Heart left ventricle (tissue), 16 donors: ENCODE measurements at places on chromosomes 1 and 21. TPM values are rescaled to one million over a fixed set of nuclear protein-coding genes. Genes with fewer than 3 reads are reported as not detected.

SOAT1 gene
- total RNA-seq: 7.5 TPM

REN gene
- not detected for total RNA-seq

CFH gene
- total RNA-seq: 39.2 TPM

WNT4 gene
- not detected for total RNA-seq

PGLYRP4 gene
- total RNA-seq: not detected

IL12RB2 gene
- total RNA-seq: 0.25 TPM

UBE2U gene
- total RNA-seq: not detected

ANGPTL3 gene
- not detected for total RNA-seq

TEDDM1 gene
- not detected for total RNA-seq

PRAMEF18 gene
- not detected for total RNA-seq

DNA sequence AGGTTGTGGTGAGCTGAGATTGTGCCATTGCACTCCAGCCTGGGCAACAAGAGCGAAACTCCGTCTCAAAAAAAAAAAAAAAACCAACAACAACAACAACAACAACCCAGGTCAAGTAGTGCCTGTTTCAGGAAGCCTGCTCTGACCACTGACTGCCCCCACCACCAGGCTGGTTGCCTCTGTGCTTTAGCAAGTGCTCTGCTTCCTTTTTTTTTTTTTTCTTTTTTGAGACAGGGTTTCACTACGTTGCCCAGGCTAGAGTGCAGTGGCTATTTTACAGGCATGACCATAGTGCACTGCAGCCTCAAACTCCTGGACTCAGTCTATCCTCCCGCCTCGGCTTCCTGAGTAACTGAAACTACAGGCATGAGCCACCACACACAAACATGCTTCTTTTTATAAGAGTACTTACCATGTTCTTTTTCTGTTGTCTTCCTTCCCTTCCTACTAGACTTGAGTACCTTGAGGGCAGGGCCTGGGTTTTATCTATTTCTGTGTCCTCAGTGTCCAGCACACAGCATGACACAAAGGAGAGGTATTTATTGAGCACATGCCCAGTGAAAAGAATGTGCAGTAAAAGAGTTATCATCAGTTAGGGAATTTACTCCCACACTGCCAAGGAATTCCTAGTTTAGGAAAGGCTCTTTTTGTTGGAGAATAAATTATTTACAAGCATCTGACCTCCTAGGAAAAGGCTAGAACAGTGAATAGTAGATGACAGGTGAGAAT lies 9.9 kb upstream of the COA7 start:
- no peak for DNase-seq

GRCh38 chr1:76153841-76154205 lies 79.3 kb downstream of the ST6GALNAC3 start:
- no peak for DNase-seq

DNA sequence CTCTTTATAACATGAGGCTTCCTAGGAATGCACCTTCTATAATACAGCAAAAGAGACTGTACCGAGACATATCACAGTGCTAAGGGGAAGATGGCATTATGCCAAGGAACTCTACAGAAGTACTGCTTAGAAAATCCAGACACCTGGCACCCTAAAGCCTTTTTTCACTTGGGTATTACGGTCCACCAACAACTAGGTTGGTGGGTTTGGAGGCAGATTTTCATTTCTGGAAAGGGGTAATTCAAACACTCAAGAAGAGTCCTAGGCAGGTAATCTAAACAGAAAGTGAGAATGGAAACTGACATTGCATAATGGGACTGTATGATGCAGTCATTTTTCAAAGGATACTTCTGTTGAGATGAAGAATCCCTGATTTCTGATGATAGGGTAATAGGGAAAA lies 19.6 kb downstream of the SCMH1 start:
- DNase-seq: no peak

DNA sequence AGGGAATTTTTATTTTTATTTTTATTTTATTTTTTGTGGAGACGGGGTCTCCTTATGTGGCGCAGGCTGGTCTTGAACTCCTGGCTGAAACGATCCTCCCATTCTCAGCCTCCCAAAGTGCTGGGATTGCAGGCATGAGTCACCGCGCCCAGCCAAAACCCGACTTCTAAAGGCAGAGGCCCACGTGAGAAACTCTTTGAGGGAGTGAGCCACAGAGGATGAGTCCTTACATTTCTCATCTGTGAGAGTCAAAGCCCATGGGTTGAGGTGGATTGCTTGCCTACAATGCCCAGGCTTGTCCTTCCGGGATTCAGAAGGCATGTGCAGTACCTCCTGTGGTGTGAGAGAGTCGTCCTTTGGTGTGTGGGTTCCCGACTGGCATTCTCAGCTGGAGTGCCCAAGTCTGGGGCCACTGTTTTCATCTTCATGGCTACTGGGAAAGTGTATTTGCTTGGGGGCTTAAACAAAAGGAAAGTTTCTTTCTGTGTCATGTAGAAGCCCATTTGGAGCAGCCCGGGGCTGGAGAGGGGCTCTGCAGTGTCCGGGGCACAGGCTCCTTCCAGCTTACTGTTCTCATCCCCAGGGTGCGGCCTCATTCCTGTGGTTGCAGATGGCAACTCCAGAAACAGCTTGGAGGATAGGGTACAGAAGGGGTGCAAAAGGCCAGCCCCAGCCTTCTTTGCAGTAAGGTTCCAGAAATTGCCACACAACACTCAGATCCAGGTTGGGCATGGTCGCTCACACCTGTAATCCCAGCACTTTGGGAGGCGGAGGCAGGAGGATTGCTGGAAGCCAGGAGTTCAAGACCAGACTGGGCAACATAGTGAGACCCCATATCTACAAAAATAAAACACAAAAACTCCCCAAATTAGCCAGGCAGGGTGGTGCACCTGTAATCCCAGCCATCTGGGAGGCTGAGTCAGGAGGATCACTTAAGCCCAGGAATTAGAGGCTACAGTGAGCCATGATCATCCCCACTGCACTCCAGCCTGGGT lies 29.4 kb upstream of the CSF3R start:
- no peak for DNase-seq

- no peak for DNase-seq
Observed at GRCh38 chr1:233664804-233665574, 51.1 kb downstream of the KCNK1 start.

GRCh38 chr1:94335950-94336349 lies 82.2 kb upstream of the ABCD3 start:
- peak; percentile 79 for DNase-seq

DNA sequence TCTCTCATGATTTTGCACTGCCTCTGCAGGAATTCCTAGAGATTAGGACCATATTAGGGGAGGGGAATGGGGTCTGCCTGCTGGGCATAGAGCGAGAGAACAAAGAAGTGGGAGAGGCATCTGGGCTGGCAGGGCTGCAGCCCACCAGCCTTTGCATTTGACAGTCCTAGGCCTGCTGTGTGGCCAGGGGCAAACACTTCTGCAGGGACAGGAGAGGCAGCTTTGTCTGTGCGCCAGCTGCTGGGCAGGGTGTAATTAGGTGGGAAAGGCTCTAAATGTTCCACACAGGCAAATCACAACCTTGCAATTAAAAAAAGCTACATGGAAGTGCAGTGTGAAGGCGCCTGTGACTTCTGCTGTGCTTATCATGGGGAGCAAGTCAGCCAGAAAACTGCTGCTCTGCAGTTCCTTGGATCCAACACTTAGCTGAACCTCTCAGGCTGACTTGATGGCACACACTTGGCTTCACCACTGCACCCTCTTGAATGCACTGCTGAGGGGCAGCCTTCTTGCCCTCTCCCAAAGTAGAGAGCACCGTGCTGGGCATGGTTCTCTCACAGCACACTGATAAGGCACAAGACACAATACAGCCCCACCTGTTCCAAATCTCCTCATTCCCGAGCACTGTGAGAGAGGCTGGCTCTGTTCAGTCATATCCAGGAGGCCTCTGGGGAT lies 73.6 kb upstream of the TLR5 start:
- no peak for DNase-seq

GRCh38 chr1:204361781-204362180 lies 2.1 kb upstream of the PLEKHA6 start:
- DNase-seq: no peak

DNA sequence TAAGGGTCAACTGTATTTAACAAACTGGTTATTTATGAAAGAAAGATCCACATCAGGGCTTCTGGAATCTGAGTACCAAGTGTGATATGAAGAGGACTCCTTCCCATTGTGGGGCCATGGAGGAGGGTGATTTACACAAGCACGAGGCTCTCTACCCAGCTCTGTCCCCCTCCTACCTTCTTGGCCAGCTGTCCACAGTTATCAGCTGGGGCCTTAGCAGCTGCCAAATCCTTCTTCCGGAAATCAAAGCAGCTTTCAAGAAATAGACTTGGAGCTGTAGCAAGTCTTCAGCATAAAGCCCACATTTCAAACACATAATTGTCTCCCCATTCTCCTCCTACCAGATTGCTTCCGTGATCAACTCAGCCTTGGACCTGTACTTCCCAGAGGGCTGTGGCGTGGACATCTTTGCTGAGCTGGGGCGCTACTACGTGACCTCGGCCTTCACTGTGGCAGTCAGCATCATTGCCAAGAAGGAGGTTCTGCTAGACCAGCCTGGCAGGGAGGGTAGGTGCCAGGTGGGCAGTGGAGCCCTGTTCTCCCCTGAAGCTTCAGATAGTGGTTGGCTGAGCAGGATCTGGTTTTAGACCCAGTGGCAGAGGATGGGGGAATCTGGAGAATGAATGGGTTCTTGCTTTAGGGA lies 15.5 kb downstream of the AZIN2 start:
- no peak for DNase-seq

DNA sequence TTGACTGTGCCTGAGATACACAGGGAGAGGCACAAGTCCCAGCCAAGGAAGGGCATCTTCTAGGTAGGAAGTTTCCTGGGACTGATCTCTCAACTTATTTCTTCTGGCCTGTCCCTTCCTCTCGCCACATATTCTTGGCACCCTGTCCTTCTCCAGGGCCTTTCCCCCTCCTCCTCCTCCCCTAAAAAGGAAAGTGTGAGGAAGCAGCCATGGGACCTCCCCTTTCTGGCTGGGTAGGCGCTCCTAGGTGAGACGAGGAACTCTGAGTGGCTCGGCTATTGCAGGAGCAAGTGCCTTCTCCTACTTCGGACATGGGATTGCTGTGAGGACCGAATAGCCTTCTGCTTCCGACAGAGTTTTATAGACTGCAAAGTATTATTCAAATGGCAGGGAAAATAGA lies 15.5 kb upstream of the MTARC2 start:
- peak; percentile 44 for DNase-seq

DNA sequence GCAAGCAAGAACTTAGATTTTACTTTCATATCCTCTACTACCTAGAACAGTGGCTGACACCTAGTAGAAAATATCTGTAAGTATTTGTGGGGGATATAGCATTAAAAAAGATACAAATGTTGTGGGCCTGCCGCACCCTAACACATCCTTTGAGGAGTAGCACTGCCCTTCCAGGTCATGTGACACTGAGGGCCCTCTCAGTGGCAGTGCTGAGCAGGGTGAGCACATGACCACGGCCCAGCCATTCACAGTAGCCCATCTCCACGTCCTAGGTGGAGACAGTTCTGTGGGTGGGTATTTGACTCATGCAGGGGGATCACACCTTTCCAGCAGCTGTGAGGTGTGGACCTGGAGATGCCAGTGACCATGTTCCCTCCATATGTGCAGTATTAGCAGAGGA lies 108.9 kb downstream of the OMA1 start:
- no peak for DNase-seq

GRCh38 chr1:110787328-110788071 lies 85.4 kb upstream of the CD53 start:
- no peak for DNase-seq

- no peak for DNase-seq
Observed at GRCh38 chr1:33930346-33931110, 66.6 kb downstream of the HMGB4 start.

DNA sequence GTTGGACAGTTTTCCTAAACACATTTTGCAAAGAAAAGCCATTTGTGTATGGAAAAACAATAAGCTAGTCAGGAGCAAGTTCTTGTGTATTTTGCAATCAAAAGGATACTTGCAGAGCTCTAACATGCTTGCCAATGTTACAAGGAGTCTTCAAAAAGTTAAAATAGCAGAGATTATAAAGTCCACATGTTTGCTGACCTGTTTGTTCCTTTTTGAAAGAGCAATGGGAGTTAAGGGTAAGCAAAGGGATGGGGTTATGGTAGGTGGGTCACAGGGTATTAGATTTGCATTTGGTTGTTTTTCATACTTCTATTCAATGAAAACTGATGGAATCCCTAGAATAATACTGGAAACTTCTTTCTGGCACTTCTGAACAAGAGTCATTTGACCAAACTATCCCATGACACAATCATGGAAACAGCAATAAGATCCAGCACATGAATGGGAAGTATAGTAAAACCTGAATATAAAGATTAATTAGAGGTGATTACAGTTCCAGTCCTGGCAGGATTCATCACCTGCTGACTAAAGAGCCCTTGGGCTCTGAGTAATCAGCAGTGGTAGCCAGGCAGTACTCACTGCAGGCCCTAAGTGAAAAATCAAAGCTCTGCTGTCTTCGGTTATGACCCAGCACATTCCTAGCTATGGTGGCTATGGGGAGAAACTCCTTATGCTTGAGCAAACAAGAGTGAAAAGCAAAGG lies 27.1 kb upstream of the ZC3H11B start:
- no peak for DNase-seq

GRCh38 chr1:203207751-203208150 lies 21.2 kb upstream of the CHI3L1 start:
- DNase-seq: no peak

DNA sequence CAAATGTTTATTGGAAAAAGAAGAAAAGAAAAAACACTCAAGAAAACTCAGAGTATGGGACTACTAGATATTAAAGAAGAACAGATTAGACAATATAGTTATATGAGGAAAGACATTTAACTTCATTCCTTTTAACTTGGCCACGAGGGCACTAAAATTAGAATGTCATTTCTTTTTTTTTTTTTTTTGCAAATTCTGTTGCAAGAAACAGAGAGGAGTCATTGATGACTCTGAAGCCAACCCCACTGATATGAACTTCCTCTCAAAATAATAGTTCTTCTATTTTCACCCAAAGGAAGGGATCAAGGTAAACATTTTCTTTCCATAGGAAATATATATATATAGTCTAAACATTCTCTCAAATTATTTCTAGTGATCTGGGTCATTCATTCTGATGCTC lies 24.6 kb upstream of the PEX19 start:
- DNase-seq: no peak

DNA sequence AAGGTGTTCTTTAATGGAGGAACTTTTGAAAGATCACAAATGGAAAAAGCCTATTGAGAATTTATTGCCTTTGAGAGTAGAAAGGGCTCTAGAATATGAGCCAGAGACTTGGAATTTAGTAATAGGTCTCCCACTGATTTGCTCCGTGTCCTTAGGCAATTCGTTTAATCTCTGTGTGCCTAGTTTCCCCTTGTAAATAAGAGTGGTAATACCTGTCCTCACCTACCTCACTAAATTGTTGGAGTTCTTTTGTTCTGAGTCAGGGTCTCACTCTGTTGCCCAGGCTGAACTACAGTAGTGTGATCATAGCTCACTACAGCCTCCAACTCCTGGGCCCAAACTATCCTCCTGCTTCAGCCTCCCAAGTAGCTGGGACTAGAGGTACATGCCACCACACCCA lies 15.0 kb upstream of the TEKT2 start:
- DNase-seq: no peak

GRCh38 chr1:74395571-74395970 lies 116.8 kb downstream of the LRRC53 start:
- DNase-seq: no peak
